ENCODE measurements at places on chromosomes 12 and 14. TPM values are rescaled to one million over a fixed set of nuclear protein-coding genes. Genes with fewer than 3 reads are reported as not detected.

Gene CCDC60
- not detected for total RNA-seq

Gene ACSS3
- total RNA-seq = 5.6 TPM

Gene NRXN3
- 26.4 TPM for total RNA-seq

Gene BDKRB1
- not detected for total RNA-seq

Gene AICDA
- not detected for total RNA-seq

Gene DHH
- total RNA-seq = not detected

Gene RTN1
- total RNA-seq = not detected

Gene BHLHE41
- 1.1 TPM for total RNA-seq

Gene RHOF
- 11.3 TPM for total RNA-seq

Gene EXOC3L4
- total RNA-seq = not detected

- DNase-seq = no peak
- H3K27me3 ChIP-seq = no peaks in the 10 kb centered on the region
- peaks cover 11% of the 10 kb centered on the region for H3K4me1 ChIP-seq
- no peak overlapping the region for H3K27ac ChIP-seq
Observed at GRCh38 chr14:90388437-90388836, 8.4 kb upstream of the CALM1 start.

GRCh38 chr14:68244262-68244980 lies 424.8 kb downstream of the RAD51B start:
- H3K36me3 ChIP-seq = no peaks in the 10 kb centered on the region
- H3K27ac ChIP-seq = no peak overlapping the region
- no peaks in the 10 kb centered on the region for H3K27me3 ChIP-seq
- H3K4me3 ChIP-seq = no peak overlapping the region
- no peak for DNase-seq
- peaks cover 50% of the 10 kb centered on the region for H3K4me1 ChIP-seq

DNA sequence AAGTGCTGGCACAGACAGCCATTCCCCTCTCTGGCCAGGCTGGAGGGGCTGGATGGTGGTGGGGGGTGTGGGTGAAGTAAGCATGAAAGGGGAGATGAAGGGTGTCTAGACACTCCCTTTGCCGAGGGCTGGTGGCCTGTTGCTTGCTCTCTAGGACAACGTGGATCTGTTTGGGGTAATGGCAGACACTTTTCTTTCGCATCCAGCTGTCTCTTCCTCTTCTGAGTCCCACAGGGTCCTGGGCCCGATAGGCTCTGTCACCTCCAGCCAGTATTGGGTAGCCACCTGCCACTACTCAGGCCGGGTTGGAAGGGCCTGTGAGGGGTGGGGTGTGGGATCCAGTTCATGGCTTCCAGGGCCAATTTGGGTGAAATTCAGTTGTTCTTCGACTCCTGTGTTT lies 218.1 kb downstream of the CACNA1C start:
- no peaks in the 10 kb centered on the region for H3K27me3 ChIP-seq
- no peak overlapping the region for H3K4me3 ChIP-seq
- peak overlapping the region; percentile 38 for H3K27ac ChIP-seq
- peaks cover 2% of the 10 kb centered on the region for H3K36me3 ChIP-seq
- peaks cover 30% of the 10 kb centered on the region for H3K4me1 ChIP-seq

DNA sequence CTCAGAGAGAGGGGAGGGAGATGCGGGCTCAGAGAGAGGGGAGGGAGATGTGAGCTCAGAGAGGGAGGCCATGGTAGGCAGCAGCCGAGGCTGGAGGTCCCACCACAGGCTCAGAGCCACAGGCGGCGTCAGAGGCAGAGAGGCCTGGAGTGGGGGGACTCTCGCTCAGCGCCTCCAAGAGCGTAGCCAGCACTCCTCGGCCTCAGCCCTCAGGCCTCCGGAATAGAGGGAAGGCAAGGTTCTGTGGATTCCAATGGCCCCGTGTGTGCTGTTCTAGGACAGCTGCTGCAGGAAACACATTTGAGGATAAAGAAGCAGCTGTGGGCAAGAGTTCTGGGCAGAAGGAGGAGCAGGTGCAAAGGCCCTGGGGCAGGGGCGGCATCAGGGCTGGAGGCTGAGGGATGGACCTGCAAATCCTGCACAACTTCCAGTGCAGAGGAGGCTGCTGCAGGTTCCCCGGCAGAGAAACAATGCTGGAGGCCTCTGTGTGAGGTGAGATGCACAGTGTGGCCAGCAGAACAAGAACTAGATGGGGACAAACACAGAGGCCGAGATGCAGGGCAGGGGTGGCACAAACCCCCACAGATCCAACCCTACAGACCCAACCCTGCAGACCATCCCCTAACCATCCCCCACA lies 59.1 kb upstream of the GALNT9 start:
- no peak overlapping the region for H3K27ac ChIP-seq
- no peak overlapping the region for H3K4me3 ChIP-seq
- no peak for DNase-seq
- no peaks in the 10 kb centered on the region for H3K36me3 ChIP-seq
- peaks cover 18% of the 10 kb centered on the region for H3K27me3 ChIP-seq
- no peaks in the 10 kb centered on the region for H3K4me1 ChIP-seq

DNA sequence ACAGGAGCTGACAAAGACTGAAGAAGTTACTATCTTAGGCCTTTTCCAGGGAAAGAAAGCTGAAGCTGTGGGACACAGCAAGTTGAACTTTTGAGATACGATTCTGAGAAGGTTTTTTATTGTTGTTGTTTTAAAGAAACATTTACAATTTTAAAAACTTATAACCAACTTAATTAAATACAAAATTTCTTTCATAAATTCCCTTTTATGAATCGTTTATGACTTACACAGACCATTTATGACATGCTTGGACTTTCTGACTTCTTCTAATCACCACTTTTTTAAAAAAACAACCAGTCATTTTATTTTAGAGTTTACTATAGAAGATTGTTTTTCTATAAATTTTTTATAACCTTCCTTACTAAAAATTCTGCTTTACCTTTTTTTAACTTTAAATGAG lies 68.7 kb downstream of the DHRS2 start:
- no peak overlapping the region for H3K4me3 ChIP-seq
- H3K27me3 ChIP-seq = no peaks in the 10 kb centered on the region
- DNase-seq = no peak
- H3K4me1 ChIP-seq = no peaks in the 10 kb centered on the region
- no peak overlapping the region for H3K27ac ChIP-seq

DNA sequence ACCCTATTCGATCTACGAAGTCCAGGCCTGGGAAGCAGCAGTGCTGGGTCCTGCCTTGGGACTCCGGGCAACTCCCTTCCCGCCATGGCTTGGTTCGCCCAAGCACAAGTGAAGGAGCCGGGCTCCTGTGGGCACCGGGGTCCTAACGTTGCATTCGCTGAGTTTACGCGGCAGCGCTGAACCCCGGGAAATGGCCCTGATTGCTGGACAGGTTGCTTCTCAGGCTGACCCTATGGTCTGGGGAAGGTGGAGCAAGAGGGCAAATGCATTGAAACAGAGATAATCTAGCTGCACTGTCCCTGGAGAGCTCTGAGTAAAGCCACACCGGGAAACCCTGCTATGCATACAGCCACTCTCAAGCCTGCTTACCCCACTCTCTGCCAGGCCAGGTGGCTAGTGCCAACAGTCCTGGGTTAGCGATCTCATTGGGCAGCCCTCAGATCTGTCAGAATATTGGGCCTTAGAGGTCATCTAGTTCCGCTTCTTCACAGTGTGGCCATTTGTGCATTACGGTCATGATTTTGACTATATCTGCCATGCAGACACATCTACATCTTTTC lies 11.3 kb downstream of the SYNE3 start:
- H3K4me1 ChIP-seq = peaks cover 59% of the 10 kb centered on the region
- H3K4me3 ChIP-seq = no peak overlapping the region
- H3K27ac ChIP-seq = peak overlapping the region; percentile 47
- no peak for DNase-seq
- H3K27me3 ChIP-seq = no peaks in the 10 kb centered on the region

DNA sequence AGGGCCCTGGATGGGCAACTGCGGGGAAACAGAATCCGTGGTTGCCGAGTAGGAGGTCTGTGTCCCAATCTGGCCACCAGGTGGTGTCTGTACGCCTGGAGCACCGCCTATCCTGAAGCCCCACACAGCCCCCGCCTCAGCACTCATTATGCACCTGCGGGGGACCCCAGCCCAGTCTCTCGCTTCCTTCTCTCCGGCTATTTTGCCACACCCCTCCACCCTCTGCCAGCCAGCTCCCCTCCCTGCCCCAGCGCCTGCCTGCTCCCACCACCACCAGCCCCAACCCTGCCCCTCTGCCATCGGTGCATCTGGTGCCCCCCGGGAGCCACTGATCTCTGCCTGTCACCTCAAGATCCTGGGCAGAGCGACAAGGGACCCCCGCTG lies 2.2 kb upstream of the NXPH4 start:
- peak; percentile 89 for DNase-seq
- peaks cover 64% of the 10 kb centered on the region for H3K4me1 ChIP-seq
- H3K27ac ChIP-seq = peak overlapping the region; percentile 88
- peaks cover 12% of the 10 kb centered on the region for H3K36me3 ChIP-seq

GRCh38 chr12:5923751-5924150 lies 21.3 kb downstream of the ANO2 start:
- no peak for DNase-seq
- H3K36me3 ChIP-seq = no peaks in the 10 kb centered on the region
- no peak overlapping the region for H3K4me3 ChIP-seq
- no peaks in the 10 kb centered on the region for H3K4me1 ChIP-seq
- peaks cover 11% of the 10 kb centered on the region for H3K27me3 ChIP-seq
- no peak overlapping the region for H3K27ac ChIP-seq

- peaks cover 9% of the 10 kb centered on the region for H3K27me3 ChIP-seq
- no peaks in the 10 kb centered on the region for H3K36me3 ChIP-seq
- H3K4me3 ChIP-seq = no peak overlapping the region
- no peak for DNase-seq
- H3K27ac ChIP-seq = no peak overlapping the region
Observed at GRCh38 chr12:112855375-112855774, 51.4 kb upstream of the OAS1 start.

- H3K4me3 ChIP-seq = no peak overlapping the region
- no peaks in the 10 kb centered on the region for H3K27me3 ChIP-seq
- H3K4me1 ChIP-seq = peaks cover 29% of the 10 kb centered on the region
- H3K27ac ChIP-seq = peak overlapping the region; percentile 57
- H3K36me3 ChIP-seq = no peaks in the 10 kb centered on the region
Observed at GRCh38 chr12:68497702-68498101, 113.0 kb upstream of the RAP1B start.

- no peak for DNase-seq
- no peak overlapping the region for H3K4me3 ChIP-seq
- no peaks in the 10 kb centered on the region for H3K36me3 ChIP-seq
- no peaks in the 10 kb centered on the region for H3K4me1 ChIP-seq
- H3K27ac ChIP-seq = no peak overlapping the region
- H3K27me3 ChIP-seq = no peaks in the 10 kb centered on the region
Observed at GRCh38 chr12:107435520-107435919, 250.1 kb upstream of the PWP1 start.

DNA sequence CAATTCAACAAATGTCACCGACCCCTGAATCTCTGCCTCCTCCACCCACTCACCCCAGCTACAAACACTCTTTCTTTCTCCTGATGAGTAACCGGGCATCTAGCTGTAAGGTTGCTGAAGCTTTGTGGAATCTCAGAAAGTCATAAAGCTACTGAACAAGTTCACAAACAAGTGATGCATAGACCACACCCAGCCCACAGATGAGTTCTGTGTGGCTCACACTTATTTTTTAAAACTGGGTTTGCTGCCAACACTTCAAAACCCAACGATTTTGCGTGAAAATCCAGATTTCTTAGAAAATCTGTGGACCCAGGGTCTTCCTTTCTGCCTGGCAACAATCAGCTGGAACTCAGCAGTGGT lies 96.1 kb downstream of the APAF1 start:
- peaks cover 3% of the 10 kb centered on the region for H3K27me3 ChIP-seq
- DNase-seq = no peak
- no peak overlapping the region for H3K4me3 ChIP-seq
- H3K4me1 ChIP-seq = peaks cover 21% of the 10 kb centered on the region
- H3K36me3 ChIP-seq = peaks cover 4% of the 10 kb centered on the region
- no peak overlapping the region for H3K27ac ChIP-seq

DNA sequence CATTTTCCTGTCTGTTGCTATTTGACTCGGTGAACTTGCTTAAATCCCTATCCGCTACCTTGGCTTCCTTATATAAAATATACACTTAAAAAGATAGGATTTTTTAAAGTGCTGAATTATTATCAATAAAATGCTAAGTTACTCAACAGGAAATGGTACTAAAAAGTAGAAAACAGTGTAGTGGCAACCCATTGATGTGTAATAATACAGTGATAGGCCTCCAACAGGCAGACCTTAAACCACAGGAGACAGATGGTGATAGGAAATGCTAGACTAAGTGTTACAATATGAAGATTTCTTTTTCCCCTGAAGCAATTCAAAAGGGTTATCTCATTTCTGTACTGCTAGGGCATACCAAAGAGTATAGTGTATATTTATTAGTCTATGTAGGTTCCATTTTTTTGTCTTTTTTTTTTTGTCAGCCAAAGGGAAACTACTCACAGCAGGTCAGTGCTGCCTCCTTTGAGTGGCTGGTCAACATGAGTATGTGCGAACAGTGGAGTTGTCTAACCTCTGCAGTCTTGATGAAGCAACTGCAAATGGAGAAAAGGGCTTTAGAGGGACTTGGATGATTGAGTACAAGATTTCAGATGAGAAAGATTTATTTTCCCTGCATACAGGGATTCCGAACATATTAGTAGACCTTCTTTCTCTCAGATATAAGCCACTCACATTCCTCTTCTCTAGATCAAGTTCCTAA lies 183.8 kb downstream of the ACSS3 start:
- peaks cover 16% of the 10 kb centered on the region for H3K4me1 ChIP-seq
- H3K27me3 ChIP-seq = no peaks in the 10 kb centered on the region
- H3K27ac ChIP-seq = no peak overlapping the region
- no peaks in the 10 kb centered on the region for H3K36me3 ChIP-seq

GRCh38 chr12:54390668-54391551 lies 6.4 kb upstream of the ZNF385A start:
- peak overlapping the region; percentile 58 for H3K4me3 ChIP-seq
- DNase-seq = no peak
- peaks cover 5% of the 10 kb centered on the region for H3K36me3 ChIP-seq
- H3K27me3 ChIP-seq = no peaks in the 10 kb centered on the region

DNA sequence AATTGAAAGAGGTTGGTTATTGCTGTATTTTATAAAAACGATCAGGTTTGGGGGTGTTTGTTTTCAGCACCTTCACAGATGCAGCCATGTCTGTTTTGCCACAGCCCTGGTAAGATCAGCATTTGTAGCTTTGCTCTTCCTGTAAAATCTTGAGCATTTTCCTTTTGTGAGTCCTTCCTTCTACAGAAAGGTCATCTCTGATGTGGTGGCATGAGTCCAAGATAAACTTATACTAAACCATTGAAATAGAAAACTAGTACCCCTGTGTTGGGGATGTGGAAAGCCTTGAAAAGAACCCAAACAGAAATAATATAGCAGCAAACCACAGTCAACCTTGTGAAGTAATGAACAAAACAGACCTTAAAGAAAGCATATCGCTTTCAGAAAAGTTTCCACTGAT lies 85.5 kb downstream of the TGFB3 start:
- peak overlapping the region; percentile 54 for H3K27ac ChIP-seq
- H3K27me3 ChIP-seq = no peaks in the 10 kb centered on the region
- no peak overlapping the region for H3K4me3 ChIP-seq
- peaks cover 3% of the 10 kb centered on the region for H3K36me3 ChIP-seq

- no peaks in the 10 kb centered on the region for H3K36me3 ChIP-seq
- no peak overlapping the region for H3K27ac ChIP-seq
- no peaks in the 10 kb centered on the region for H3K27me3 ChIP-seq
- DNase-seq = no peak
- no peak overlapping the region for H3K4me3 ChIP-seq
- no peaks in the 10 kb centered on the region for H3K4me1 ChIP-seq
Observed at GRCh38 chr12:88876857-88877256, 296.6 kb upstream of the KITLG start.

- H3K27ac ChIP-seq = no peak overlapping the region
- DNase-seq = no peak
- H3K36me3 ChIP-seq = no peaks in the 10 kb centered on the region
- H3K4me1 ChIP-seq = peaks cover 3% of the 10 kb centered on the region
- H3K27me3 ChIP-seq = no peaks in the 10 kb centered on the region
- no peak overlapping the region for H3K4me3 ChIP-seq
Observed at GRCh38 chr12:18810537-18811253, 72.8 kb downstream of the CAPZA3 start.

GRCh38 chr12:131862994-131863710 lies 31.3 kb upstream of the ULK1 start:
- H3K36me3 ChIP-seq = no peaks in the 10 kb centered on the region
- DNase-seq = no peak
- peaks cover 49% of the 10 kb centered on the region for H3K4me1 ChIP-seq
- H3K27ac ChIP-seq = peak overlapping the region; percentile 16
